Upper lobe of left lung (tissue), 6 donors: ENCODE measurements at places on chromosomes 6 and 20. TPM values are rescaled to one million over a fixed set of nuclear protein-coding genes. Genes with fewer than 3 reads are reported as not detected.

Gene TNXB
- 199 TPM for total RNA-seq

GRCh38 chr6:124661097-124661661, 301.1 kb upstream of the RNF217 start:
- DNase-seq: no peak

Gene SLC17A2
- total RNA-seq: not detected

Gene IRF4
- 8.3 TPM for total RNA-seq

DNA sequence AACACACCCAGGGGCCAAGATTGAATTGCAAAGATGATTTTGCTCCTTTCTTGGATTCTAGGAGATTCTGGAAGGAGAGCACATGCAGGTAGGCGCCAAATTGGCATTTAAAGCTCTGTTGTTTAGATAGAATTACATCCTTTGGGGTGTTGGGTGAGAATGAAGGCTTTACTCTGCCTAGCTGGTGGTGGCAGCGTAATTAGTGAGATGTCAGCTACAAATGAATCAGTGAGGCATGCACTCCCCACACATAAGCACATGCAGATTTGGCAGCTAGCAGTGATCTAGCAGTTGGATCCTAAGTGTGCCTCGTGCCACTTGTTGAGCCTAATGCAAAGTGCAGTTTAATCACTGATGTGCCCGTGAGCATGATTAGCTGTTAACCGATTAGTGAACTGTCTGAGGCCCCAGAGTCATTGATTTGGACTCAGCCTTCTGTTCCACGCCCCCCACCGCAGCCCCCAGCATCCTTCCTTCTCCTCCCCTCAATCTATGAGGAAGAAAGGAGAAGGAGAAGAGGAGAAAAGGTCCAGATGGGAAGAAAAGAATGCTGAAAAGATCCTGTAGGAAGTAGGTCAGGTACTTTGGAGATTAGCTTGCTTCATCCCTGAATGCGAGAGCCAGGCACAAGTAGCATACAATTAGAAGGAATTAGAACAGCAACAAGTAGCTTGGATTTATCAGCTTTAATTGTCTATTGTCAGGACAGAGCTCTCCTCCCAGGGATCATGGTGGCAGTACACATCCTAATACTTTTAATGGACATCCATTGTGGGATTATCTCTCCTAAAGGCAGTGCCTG, 6.0 kb upstream of the PRDM1 start:
- DNase-seq: no peak

DNA sequence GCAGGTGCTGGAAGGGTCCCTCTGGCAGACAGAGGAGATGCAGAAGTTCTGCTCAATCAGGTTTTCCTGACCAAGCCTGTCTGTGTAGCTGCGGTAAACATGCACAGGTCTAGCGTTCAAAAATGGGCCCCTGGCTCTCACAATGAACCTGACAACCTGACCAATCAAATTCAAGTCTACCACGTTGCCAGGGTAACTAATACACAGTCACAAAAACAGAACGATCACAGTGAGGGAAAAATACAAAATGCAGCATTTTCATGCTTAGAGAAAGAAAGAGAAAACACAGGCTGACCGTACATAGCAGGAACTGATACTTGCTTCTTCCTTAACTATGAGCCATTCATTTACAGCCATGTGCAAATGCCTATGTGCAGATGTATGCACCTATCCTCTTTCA, 353.1 kb upstream of the TSHZ2 start:
- DNase-seq: no peak

DNA sequence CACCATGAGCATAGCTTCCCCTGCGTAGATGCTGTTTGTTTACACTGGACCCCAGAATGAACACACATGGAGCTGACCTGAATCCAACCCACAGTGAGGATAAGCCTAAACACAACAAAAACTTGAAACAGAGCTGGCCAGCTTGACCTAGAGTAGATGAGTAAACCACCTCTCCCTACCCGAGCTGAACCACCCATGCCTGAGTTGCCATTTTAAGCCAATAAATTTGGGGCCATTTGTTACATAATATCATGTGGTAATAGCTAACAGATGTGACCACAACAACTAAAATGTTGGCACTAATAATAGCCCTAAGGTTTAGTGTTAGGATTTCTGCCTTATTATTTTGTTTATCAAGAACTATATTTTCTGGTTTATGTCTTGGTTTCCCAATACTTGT, 103.2 kb upstream of the GRIK2 start:
- DNase-seq: no peak

DNA sequence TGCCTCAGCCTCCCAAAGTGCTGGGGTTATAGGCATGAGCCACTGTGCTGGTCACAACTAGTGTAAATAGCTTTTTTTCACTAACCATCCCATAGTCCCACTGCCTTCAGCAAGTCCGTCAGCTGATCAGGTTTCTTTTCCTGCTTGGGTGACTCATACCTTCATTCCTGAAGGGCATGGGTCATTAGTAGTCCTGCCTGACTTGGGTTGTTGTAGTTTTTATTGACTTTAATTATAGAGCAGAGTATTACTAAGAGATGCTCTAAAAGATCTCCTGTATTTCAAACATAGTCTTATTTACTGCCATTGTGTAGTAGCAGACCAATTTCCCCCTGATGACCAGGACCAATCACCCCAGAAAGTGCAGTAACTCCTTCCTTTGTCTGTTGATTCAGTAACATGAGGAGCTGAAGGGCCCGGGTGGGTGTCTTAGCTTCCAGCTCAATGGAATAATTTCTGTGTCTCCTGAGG, 25.8 kb downstream of the HLA-C start:
- DNase-seq: no peak

Gene SNAP91
- not detected for total RNA-seq

- no peak for DNase-seq
Observed at GRCh38 chr6:40247516-40248115, 313.4 kb upstream of the MOCS1 start.

Gene DPPA5
- total RNA-seq: not detected

DNA sequence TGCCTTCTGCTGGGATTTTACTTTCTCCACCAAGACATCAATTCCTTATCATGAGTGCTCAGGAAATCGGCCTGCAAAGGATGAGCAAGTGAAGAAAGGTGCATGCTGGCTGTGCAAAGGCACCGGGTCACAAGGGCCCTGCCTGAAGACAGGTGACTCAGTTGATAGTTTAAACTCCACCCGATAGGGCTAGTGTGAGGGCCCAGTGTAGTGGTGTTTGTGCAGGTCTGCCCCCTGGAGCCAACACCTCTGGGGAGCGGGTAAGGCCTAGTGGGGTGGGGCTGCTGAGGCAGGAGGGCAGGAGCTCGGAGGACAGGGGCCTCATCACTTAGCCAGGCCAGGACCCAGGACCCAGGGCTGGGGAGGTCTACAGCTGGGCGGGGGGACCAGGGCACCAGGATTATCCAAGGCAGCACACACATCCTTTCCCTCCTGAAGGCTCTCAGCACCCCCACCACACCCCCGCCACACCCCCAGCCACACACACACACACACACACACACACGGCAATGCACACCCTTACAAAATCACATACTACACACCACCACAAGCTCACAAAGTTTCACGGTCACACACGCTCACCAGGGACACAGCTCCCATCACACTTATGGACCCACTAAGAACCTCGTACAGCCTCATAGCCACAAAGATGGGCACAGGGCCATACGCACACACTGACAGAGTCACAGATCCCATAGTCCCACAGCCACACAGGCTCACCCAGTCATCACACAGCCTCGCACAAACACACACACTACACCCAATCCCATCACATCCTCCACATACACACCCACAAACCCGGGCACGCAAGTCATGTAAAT, 75.4 kb downstream of the GRM4 start:
- DNase-seq: no peak

DNA sequence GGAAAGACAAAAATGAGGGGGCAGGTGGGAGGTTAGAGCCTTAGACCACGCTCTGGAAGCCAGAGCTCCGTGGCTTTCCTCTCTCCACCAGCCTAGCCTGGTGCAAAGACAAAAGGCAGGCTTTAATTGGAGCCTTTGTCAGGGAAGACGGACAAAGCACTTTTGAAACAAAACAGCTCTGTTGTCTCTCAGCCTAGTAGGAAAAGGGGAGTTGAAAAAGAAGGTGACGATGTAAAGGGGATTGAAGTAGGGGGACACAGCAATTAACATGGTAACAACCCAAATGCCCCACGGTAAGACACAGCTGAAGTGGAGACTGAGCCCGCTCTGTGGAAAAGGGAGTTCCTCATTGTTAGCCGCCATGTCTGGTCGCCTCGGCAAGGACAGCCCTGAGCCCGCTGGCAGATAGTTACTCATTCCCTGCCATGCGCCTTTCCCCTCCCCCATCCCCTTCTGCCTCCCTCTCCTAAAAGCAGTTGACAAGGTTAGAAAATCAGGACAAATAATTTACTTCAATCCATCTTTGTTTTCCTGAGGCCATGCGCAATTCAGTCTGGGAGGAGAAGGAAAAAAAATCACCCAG, 93.0 kb downstream of the TCP11 start:
- no peak for DNase-seq

GRCh38 chr6:151440930-151441329, 11.0 kb downstream of the RMND1 start:
- no peak for DNase-seq

DNA sequence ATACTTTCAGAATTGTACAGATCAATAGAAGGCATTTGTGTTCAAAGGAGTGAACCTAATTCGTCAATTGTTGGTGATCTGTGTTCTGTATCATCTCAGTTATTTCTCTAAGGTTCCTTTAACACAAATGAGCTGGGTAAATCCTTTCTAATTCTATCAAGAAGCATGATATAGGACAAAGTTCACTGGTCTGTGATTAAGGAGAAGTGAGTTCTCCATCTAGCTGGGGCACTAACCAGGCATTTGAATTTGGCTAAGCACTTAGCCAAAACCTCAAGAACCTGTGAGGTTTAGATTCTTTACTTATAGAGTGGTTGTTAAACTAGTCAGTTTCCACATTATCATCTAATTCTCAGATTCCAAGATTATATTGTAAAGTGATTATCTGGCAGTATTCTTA, 50.3 kb downstream of the DOP1A start:
- DNase-seq: no peak

- no peak for DNase-seq
Observed at GRCh38 chr6:118892355-118892991, 1.5 kb upstream of the ASF1A start.

DNA sequence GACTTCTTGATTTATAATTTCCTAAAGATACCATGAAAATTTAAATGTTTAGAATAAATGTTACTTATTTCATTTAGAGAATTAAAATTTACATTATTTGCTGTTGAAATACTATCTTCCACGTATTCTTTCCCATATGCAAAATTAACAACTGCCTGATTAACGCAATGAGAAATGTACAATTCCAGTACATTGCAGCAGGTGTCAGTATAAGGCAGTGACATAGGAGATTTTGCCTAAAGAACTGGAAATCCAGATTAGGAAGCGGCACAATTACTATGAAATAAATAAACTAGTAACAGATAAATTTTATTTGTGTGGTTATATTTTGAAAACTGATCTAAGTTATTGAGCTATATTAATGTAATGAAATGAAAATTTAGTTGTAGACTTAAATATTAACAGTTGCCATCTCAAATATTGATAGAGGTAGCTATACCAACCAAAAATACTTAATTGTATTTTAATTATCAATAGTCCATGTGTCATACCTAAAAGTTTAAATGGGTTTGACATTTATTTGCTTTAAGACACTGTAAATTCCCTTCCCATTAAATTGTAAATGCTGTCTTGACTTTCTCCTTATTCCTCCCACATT, 300.2 kb downstream of the UTRN start:
- DNase-seq: no peak

Gene FAM184A
- total RNA-seq: 8.4 TPM

GRCh38 chr20:8344631-8345030, 212.6 kb downstream of the PLCB1 start:
- no peak for DNase-seq

Gene ARMC2
- total RNA-seq: 7.7 TPM

Gene RIMS4
- 2.2 TPM for total RNA-seq

Gene TREM2
- total RNA-seq: 6.5 TPM

Gene KCNK17
- total RNA-seq: 3.0 TPM

DNA sequence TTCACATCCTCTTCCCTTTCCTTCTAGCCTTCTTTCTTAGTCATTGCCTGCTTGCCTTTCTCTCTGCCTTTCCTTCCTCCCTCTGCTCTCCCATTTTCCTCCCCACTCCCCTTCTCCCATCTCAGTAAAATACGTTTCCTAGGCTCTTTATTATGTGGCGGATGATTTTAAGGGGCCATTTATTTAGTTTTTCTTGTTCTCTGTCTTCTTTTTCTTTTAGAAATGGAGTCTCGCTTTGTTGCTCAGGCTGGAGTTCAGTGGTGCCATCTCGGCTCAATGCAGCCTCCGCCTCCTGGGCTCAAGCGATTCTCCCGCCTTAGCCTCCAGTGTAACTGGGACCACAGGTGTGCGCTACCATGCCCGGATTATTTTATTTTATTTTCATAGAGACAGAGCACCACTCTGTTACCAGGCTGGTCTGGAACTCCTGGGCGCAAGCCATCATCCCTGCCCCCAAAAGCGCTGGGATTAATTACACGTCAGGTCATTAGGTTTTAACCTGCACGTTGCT, 1.5 kb downstream of the MTHFD1L start:
- no peak for DNase-seq

DNA sequence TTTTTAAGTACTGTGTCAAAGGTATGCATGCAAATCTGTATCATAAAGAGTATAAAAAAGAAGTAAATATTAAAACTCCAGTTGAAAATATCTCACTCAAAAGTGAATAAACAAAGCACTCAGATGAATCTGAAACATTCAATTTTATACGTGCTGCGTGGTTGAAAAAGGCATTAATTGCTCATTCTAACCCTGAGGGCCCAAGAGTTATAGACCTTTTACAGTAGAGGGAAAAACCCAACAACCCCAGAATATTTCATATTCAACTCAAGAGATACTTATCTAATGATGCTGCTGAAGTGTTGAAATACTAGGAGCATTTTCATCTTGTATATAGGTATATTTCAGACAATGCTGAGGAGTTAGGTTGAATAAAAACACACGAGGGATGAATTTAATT, 862.8 kb upstream of the CITED2 start:
- DNase-seq: no peak

DNA sequence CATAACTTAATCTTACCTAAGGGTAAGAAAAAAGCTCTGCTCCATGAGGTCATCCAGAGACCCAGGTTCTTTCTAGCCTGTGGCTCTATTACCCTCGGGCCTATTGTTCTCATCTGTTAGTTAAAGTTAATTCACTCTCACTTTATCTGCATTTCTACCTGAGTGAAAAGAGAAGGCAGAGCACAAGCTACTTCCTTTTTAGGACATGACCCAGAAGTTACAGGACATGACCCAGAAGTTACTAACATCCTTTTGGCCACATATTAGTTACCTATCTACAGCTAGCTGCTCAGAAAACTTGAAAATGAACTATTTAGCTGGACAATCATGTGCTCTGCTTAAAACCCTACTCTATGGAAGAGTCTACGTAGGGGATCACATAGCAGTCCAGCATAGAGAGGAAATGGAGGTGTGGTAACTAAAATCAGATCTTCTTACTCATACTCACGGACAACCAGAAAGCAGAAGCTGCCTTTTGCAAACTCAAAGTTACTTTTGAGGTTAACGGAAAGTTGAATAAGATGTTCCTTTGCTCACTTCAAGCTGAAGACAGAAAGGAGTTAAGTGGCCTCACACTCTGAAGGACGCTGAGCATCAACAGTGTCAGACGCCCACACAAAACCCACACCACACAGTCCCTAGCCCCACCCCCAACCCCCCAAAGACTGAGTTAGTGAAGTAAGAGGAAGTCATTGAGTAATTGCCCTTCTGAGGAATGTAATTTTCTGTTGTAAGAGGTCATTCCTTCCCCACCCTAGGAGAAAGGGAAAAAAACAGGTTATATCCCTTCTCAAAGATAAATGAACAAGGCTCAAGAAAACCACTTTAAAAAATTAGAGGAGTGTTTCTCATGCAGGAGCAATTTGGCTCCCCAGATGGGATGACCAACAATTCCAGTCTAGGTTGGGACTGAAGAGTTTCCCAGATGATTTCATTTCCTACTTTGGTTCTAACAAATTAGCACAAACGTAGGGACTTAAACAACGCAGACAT, 45.9 kb upstream of the TAB2 start:
- DNase-seq: no peak
